ENCODE measurements at places on chromosomes 5 and 9.

GRCh38 chr5:31918739-31919138, 255.4 kb downstream of the GOLPH3 start:
- no peak for DNase-seq

DNA sequence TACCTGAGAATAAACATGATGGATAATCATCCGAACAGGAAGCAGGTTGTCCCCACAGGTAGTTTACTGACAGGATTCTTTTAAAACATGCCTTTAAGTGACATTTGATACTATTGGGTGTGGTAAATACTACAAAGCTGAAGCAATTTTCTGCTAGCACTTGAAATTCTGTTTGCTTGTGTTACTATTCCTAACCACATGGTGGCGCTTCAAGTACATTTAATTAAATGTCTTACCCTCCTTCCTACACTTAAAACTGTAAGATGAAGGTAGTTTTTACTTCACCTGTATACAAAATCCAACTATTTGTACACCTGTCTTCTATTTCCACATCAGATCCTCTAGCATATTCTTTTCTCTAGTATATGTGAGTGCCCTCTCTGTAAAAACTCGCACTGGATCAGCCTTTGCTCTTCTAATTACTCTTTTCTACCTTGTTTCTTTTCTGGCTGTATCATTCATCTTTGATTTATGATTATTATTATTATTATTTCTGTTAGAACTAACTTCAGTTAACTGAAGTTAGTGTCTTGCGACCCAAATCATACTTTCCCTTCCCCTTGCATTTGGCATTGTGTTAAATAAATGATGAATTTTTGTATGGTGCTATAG, 18.4 kb downstream of the SLC25A46 start:
- peak; percentile 50 for DNase-seq

- DNase-seq: no peak
Observed at GRCh38 chr5:109863752-109864151, 174.0 kb downstream of the MAN2A1 start.

DNA sequence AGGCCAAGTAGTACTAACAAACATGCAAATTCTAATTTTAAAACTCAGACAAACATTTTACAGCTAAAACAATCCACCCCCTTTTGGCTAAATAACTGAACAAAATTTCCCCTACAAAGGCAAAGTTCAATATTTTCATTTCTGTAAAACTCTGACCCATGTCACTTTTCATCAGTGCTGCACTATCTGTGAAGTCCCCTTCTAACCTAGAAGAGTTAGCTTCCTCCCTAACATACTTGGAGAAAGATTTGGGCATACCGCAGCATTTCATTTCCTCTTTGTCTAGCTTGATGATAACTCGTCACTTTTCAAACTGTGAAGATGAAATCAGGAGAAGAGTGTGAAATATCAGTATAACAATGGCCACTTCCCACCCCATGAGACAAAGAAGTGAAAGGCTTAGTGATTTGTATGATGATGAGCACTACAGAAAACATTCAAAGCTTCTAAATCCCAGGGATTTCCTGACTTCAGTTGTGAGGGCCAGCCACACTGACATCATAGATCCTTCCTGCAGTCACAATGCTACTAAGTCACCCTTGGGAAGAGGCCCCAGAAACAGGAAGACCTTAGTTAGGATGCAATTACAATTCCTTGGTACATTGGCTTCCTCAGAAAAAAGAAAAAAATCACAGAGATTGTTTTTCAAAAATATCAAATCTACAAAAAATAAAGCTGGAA, at the start of gene FAM81B:
Gene FAM81B, plus strand, starts transcription at position 555 of the 681 bp plus-strand sequence. Its CDS starts 24 bp downstream, at position 579.
- no peak for DNase-seq

- no peak for DNase-seq
Observed at GRCh38 chr9:88529496-88529895, 5.5 kb upstream of the NXNL2 start.

DNA sequence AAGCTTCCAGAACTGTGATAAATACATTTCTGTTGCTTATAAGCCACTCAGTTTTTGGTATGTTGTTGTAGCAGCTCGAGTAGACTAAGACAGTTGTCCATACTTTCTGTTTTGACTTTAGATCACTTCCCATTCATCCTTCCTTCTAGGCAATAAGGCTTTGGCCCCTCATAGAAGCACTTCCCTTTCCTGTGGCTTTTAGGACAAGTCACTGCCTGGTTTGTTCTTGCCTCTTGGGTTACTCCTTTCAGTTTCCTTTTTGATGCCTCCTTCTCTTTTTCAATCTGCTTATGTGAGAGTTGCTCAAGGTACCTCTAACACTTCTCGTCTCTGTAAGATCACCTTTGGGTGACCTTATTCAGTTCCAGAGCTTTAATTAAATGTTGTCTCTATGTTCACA, 72.4 kb upstream of the NTRK2 start:
- peak; percentile 53 for DNase-seq
